ENCODE measurements at places on chromosomes 5 and 9.
A peak's percentile ranks its signal among the peaks of the same experiment; 100 is the strongest.

GRCh38 chr5:130206686-130207085, 302.4 kb downstream of the CHSY3 start:
- DNase-seq, result no peak

- DNase-seq, result no peak
These were observed 27.7 kb downstream of the PTCD2 start for GRCh38 chr5:72347801-72348308.

- DNase-seq, result peak; percentile 97
These were observed 8.0 kb downstream of the PDLIM4 start for GRCh38 chr5:132265336-132266030.

DNA sequence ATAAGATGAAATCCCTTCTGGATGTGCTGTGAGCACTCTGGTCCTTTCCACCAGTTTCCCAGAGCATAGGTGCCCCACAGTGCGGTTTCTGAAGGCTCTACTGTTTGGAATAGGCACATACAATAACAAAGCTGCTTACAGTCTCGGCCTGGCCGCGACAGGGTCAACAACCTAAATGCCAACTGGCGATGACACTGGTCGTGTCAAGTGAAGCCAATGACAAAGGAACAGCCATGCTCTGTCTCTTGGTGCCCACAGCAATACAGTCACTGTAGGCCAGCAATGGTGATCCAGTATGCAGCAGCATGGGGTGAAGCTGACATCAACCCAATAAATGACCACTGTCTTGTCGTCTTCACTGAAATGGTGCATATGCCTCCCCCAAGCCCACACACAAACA, 47.8 kb upstream of the EQTN start:
- no peak for DNase-seq

DNA sequence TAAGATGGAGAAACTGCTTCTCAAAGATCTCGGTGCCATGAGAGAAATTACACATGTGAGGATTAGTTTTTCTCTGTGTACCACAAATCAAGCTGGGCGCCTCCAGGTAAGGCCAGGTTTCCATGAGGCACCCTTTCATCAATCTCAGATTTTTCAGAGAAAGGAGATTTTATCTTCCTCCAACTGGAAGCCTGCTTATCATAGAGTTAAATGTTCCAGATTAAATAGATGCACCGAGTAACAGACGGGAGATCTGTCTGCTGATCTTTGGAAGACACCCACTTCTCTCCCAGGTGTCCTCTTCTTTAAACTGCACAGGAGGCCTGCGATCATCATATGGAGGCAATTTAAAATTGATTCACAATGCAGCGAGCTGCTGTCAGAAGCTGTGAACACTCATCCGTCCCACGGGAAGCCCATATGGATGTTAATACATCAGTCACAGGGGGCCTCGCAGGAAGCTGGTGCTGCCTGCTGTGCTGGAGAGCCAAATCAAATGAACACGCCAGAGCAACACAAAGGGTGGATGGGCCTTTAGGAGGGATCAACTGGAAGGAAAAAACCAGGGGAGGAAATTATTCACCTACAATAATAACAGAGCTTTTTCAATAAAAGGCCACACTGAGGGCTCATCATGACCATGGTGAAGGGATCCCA, 93.3 kb downstream of the TLE1 start:
- peak; percentile 91 for DNase-seq

- no peak for DNase-seq
These were observed 7.3 kb upstream of the MTMR12 start for GRCh38 chr5:32319926-32320543.

Data from dermis microvascular lymphatic vessel endothelial cell (primary cell).